ENCODE measurements at places on chromosomes 6 and 20. TPM values are rescaled to one million over a fixed set of nuclear protein-coding genes. Genes with fewer than 3 reads are reported as not detected.
A peak's percentile ranks its signal among the peaks of the same experiment; 100 is the strongest.

- H3K27ac ChIP-seq, result no peak overlapping the region
- no peaks in the 10 kb centered on the region for H3K4me1 ChIP-seq
- no peaks in the 10 kb centered on the region for H3K36me3 ChIP-seq
- no peaks in the 10 kb centered on the region for H3K27me3 ChIP-seq
- no peak for DNase-seq
- H3K4me3 ChIP-seq, result no peak overlapping the region
Measured at GRCh38 chr6:162917506-162917905, 189.7 kb downstream of the PACRG start.

DNA sequence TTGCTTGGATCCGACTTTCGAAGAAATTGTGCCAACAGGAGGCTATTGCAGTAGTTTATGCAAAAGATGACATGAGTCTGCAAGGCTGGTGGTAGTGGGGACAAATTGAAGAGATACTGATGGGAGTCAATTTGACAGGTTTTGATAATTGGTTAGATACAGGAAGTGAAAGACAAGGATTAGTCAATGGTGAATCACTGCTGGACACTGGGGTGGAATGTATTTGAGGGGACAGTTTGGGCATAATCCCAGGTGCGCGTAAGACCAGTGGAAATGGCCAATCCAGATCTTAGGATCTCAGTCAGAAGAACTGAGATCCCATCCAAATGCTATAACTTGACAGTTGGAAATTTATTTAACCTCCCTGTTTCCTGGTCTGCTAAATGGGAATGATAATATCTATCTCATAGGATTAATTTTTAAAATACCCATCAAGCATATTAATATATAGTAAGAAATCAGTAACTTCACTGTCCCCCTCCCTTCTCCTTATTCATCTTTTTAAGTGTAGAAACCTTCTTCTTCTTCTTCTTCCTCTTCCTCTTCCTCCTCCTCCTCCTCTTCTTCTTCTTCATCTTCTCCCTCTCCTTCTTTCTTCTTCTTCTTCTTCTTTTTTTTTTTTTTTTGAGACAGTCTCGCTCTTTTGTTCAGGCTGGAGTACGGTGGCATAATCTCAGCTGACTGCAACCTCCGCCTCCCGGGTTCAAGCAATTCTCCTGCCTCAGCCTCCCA is 30.9 kb upstream of the ERVFRD-1 start:
- no peak for DNase-seq
- H3K27me3 ChIP-seq, result no peaks in the 10 kb centered on the region
- H3K27ac ChIP-seq, result no peak overlapping the region
- H3K36me3 ChIP-seq, result no peaks in the 10 kb centered on the region

- H3K27me3 ChIP-seq, result no peaks in the 10 kb centered on the region
- H3K4me3 ChIP-seq, result peak overlapping the region; percentile 1
- peaks cover 23% of the 10 kb centered on the region for H3K36me3 ChIP-seq
- peaks cover 84% of the 10 kb centered on the region for H3K4me1 ChIP-seq
- peak overlapping the region; percentile 72 for H3K27ac ChIP-seq
Measured at GRCh38 chr20:64266988-64267387, 11.4 kb downstream of the PCMTD2 start.

- H3K27me3 ChIP-seq, result no peaks in the 10 kb centered on the region
- H3K36me3 ChIP-seq, result no peaks in the 10 kb centered on the region
- DNase-seq, result no peak
- no peak overlapping the region for H3K27ac ChIP-seq
- no peak overlapping the region for H3K4me3 ChIP-seq
Measured at GRCh38 chr6:21965953-21966539, 330.8 kb downstream of the PRL start.

- no peaks in the 10 kb centered on the region for H3K4me1 ChIP-seq
- no peak overlapping the region for H3K4me3 ChIP-seq
- H3K27me3 ChIP-seq, result peaks cover 16% of the 10 kb centered on the region
- H3K36me3 ChIP-seq, result no peaks in the 10 kb centered on the region
Measured at GRCh38 chr6:169396554-169397163, 143.0 kb upstream of the THBS2 start.

DNA sequence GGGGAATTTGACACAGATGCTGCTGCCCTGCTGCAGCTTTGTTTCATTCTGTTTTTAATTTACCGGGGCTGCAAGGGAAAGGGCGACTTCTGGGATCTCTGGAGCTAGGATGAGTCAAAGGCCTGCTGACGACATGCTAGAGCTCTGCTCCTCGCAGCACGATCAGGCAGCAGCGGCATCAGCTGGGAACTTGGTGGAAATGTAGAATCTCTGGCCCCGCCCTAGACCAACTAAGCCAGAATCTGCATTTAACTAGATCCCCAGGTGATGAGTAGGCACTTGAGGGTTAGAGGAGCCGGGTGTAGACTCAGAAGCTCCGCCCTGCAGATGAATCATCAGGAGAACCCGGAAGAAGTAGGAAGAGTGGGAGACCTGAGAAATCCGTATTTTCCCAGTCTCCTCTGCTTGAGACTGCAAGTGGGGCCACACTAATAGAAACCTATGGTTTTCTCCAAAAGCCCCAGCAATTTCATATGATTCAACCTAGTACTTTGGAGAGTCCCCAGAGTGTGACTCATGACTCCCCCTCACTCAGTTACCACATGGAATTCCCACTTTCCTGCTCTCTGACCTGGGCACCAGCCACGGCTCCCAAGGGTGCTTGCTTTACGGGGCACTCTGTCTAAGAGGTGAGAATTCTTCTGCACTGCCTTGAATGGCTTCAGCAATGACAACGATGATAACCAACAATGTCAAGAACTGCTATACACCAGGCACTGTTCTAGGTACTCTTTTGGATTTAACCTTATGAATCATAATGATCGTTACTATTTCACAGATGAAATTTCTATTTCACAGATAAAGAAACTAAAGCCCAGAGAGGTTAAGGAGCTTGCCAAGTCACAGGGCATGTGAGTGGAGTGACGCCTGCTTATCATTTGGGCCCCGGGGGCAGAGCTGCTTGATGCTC is 18.1 kb downstream of the TUBB2B start:
- no peak overlapping the region for H3K4me3 ChIP-seq
- no peak overlapping the region for H3K27ac ChIP-seq
- H3K36me3 ChIP-seq, result no peaks in the 10 kb centered on the region
- peaks cover 45% of the 10 kb centered on the region for H3K27me3 ChIP-seq
- DNase-seq, result peak; percentile 22
- no peaks in the 10 kb centered on the region for H3K4me1 ChIP-seq

The TPX2 gene
- 0.71 TPM for total RNA-seq

The RCAN2 gene
- 312 TPM for total RNA-seq

Data from left ventricle myocardium inferior (tissue), 1 donor.